Activated CD4-positive, alpha-beta T cell treated with anti-CD3 and anti-CD28 coated beads for 1 hour (primary cell): ENCODE measurements at places on chromosomes 5 and 9.

- no peak for DNase-seq
Measured at GRCh38 chr5:178589180-178590140, 733 bp downstream of the COL23A1 start.

- DNase-seq = no peak
Measured at GRCh38 chr9:80784647-80785046, 904.7 kb downstream of the TLE1 start.

DNA sequence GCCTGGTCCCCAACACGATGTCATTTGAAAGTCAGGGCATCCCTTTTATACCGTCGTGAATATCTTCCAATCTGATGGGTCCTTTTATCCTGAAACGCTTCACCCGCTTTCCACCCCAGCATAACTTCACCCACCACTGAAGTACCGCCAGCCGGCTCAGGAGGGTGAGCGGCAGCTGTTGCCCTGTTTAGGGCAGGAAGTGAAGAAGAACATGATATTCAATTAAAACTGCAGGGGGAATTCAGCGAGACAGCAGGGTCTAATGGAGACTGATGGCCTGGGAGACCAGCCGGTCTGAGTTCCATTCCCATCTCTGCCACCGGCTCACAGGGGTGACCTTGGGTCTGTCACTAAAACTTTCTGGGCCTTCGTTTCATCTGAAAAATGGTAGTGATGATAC, 68.2 kb upstream of the EGFLAM start:
- DNase-seq = no peak

DNA sequence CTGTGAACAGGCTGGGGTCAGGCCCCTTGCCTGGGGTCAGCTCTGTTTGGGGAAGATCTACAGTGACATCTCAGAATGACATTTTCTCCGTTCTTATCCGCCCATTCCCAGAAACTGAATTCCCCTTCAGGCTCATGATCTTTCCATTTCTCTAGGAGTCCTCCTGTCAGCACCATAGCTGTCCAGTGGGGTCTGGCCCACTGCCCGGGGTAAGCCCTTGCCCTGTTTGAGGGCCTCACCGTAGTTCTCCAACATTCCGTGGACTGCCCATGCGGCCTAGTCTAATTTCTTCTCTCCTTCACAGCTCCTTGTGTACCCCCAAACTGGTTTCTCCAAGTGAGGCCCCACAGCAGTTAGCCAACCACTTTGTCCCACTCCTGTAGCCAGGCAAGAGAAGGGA, 68.4 kb downstream of the ENTREP1 start:
- no peak for DNase-seq

DNA sequence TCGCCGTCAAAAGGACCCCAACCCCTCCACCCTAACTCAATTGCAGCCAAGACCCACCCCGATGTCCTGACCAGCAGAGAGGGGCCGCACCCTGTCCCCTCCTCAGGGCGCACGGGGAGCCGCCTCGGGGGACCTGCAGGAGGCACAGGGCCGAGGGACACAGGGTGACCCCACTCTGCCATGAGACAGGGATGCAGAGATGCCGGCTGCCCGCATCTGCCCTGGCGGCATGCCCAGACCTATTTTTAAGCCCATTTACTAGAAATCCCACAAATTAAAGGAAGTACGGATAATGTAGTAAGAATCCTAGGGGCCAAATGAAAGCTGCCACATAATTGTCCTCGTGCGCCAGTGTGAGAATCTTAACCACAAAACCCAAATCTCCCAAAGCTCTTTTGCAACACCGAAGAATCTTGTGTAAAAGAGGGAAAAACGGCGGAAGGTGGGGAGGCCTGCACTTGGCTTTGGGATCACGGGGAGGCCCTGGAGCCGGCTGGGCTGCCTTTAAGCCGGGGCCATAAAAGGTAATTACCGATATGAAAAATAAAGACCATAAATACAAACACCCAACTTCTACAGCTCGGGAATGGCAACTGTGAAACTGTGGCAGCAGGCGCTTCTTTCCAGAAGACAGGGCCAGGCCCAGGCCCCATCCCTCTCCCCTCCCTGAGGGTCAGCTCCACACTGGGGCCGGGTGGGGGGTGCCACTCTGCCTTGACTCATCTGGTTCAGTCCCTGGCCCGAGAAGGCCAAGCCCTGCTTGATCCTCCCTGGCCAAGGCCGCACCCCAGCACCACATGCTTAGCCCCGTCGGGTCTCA, 35.0 kb downstream of the NACC2 start:
- no peak for DNase-seq

- DNase-seq = no peak
Measured at GRCh38 chr5:168288349-168289245, 2.8 kb upstream of the WWC1 start.

DNA sequence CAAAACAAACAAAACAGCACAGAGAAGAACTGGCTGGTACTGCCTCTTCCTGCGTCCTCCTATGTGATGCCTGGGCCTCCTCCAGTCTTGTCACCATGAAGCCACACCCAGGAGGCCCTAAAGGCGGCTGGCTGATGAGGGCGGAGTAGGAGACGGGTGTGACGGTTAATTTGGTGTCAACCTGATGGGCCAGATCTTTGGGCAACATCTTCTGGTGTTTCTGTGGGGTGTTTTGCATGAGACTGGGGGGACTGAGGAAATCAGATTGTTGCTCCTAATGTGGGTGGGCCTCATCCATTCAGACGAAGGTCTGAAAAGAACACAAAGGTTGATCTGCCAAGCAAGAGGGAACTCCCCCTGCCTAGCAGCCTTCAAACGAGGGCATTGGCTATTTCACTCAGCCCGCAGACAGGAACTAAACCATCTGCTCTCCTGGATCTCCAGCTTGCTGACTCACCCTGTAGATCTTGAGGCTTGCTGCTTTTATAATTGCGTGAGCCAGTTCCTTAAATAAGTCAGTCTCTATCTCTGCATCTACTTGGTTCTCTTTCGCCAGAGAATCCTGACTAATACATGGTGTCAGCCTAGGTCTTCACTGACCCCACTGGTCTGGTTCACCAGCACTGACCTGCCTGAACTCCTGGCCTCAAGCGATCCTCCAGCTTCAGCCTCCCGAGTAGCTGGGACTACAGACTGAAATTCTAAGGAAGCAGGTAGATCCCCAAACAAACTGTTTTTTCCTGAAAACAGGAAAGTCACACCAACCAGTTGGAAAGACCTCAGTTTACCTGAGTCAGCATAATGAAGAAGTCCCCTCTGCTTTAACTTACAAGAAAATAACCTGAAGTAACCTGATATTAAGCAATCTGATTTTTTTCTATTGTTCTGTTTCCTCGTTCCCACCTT, 12.8 kb upstream of the ZFP62 start:
- DNase-seq = no peak

DNA sequence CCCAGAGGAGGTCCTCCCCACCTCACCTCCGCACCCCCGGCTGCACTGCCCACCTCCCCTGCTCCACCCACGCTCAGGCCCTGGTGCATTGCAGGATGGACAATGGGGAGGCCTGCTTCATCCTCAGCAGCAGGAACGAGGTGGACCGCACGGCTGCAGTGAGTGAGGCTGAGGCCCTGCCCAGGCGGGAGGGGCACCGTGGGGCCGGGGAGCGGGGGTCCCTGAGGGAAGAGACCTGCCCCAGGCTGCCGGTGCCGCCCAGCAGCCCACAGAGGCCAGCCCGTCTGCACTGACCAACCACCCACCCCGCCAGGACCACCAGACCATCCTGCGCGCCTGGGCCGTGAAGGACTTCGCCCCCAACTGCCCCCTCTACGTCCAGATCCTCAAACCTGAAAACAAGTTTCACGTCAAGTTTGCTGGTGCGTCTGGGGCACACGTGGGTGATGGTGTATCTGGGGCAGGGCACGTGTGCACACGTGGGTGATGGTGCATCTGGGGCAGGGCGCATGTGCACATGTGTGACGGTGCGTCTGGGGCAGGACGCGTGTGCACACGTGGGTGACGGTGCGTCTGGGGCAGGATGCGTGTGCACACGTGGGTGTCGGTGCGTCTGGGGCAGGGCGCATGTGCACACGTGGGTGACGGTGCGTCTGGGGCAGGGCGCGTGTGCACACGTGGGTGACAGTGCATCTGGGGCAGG, 66.7 kb downstream of the KCNT1 start:
- no peak for DNase-seq

DNA sequence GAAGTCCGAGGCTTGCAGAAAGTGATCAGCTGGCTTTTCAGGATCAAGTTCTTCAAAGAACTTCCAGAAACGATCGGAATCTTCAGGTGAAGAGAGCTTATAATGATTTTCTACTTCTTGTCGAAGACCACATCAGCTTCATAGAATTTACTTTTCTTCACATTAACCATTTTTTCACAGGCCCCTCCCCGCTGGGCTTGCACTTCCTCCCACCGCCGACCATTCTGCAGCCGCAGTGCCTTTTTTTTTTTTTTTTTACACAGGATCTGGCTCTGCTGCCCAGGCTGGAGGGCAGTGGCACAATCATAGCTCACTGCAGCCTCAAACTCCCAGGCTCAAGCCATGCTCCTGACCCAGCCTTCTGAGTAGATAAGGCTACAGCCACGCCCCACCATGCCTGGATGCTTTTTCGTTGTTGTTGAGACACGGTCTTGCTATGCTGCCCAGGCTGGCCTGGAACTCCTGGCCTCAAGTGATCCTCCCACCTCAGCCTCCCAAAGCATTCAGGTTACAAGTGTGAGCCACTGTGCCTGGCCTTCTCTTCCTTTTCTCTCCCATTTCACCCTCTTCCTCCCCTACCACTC, 15.3 kb upstream of the RNF130 start:
- DNase-seq = no peak

- no peak for DNase-seq
Measured at GRCh38 chr5:11955331-11955730, 51.1 kb upstream of the CTNND2 start.

DNA sequence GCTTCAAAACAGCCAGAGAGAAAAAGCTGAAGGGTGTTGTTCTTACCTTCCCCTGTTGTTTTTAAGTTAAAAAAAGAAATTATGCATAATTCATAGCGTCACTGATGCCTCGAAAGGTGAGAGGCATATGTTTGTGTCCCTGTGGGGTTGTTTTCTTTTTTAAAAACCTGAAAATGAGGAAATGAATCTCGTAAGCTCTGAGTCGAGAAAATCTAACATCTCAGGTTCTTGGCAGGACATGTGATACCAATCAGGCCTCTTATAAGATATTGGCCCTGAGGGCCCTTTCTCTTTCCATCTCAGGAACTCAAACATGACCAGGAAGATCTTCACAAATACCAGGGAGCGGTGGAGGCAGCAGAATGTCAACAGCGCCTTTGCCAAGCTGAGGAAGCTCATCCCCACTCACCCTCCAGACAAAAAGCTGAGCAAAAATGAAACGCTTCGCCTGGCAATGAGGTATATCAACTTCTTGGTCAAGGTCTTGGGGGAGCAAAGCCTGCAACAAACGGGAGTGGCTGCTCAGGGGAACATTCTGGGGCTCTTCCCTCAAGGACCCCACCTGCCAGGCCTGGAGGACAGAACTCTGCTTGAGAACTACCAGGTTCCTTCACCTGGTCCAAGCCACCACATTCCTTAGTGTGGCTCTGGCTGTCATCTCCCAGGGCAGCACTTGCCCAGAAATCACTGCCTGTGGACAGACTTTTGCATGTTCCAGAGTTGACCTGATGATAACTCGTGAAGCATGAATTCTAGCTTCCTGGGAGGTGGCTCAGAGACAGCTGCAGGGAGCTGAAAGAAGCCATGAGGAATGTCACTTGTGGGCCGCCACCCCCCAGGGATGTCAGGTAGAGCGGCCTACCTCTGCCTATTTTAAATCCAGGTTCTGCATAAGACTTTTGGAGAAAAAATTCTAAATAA, at the start of gene TAL2:
TSS of gene TAL2 (plus strand) at position 274 of the 921 bp plus-strand sequence. CDS start at position 314, 40 bp downstream.
- no peak for DNase-seq

- DNase-seq = no peak
Measured at GRCh38 chr5:175485631-175486030, 7.3 kb downstream of the SFXN1 start.

DNA sequence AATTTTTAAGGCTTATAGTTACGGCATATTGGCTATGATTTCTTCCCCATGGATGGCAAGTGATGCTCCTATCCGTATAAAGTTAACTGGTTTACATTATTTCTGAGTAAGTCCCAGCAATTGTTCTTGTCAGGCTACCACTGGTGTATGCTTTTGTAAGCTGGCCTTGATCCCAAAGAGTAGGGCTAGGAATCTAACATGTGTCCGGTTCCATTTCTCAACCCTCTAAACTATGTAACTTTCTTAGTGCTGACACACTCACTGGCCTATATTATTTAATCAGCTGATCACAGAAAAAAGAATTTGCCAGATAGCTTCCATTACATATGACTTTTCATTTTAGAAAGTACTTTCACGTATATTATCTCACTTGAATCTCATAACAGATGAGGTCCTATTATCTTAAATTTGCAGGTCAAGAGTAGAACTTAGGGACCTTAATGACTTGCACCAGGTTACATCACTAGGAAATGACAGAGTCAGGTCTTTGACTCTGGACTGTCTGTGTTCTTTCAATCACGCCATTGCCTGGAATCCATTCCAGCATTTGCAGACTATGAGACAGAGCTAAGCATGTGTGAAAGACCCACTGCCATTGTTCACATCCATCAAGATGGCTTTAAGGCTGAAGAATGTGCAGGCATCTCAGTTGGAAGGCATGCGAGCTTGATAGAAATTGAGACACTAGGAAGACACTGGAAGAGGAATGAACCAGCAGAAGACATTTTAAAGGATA, 362.9 kb downstream of the ARRDC3 start:
- DNase-seq = no peak

DNA sequence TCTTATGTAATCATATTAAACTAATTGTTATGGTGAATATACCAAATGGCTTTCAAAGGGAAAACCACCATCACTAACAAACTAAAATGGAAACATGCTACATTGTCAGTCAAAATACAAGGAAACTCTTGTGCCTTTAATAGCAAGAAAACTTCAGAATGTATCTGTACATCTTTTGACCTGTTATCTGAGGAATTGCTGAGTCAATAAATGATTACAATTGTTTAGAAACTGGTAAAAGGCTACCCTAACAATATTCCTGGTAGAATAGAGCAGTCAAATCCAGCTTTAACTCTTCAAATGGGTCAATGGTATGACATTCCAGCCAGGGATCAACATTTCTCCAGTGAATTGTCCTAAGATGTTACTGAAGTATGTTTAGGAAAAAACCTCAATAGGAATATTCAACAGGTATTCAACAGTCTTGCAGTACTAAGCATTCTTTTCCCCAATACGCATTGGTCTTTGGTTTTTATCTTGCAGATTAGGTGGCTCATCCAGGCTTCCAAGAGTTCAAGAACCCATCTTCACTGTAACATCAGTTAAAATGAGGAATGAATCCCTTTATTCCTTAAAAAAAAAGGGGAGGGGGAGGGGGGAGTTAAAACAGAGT, 52.4 kb downstream of the CSNK1A1 start:
- DNase-seq = no peak
